ENCODE measurements at places on chromosomes 5 and 9.

GRCh38 chr5:139646111-139646510 lies 2.0 kb upstream of the CXXC5 start:
- DNase-seq = no peak

DNA sequence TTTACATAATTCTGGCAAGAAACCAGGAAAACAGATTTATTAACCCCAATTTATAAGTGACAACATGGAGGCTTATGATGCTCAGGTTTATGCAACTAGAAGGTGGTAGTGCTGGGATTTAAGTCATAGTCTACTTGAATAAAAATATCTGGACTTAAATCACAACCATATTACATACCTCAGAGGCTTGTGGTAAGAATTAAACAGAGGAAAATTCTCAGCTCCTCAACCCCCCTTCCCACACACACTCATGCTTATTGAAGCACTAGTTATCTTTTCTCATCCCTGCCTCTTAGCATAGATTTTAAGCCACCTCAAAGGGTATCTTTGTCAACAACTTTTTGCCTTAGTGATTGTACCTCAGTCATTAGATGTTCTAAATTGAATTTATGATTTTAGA lies 731.0 kb downstream of the PRELID2 start:
- no peak for DNase-seq

- no peak for DNase-seq
Measured at GRCh38 chr5:104612005-104612404, 1049.4 kb upstream of the NUDT12 start.

DNA sequence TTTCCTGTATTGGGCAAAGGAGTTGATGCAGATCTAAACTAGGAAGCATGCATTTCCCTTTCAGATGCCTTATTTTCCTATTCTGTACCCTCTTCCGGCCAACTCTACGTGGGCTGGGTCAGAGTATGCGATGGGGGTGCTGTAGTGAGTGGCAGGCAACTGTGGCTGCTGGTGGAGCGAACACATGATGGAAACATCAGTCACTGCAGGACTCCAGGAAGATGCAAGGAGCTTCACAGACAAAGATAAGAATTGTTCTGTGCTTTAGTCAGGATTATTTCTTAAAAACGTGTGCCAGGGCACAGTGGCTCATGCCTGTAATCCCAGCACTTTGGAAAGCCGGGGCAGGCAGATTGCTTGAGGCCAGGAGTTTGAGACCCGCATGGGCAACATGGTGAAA lies 75.1 kb downstream of the PSAT1 start:
- DNase-seq = no peak

- no peak for DNase-seq
Measured at GRCh38 chr5:36392186-36392585, 90.5 kb upstream of the RANBP3L start.

GRCh38 chr9:131737426-131737825 lies 2.5 kb downstream of the RAPGEF1 start:
- DNase-seq = no peak

GRCh38 chr9:76403352-76403751 lies 9.1 kb upstream of the RFK start:
- no peak for DNase-seq

GRCh38 chr5:179251276-179251969 lies 93.8 kb downstream of the ADAMTS2 start:
- no peak for DNase-seq

DNA sequence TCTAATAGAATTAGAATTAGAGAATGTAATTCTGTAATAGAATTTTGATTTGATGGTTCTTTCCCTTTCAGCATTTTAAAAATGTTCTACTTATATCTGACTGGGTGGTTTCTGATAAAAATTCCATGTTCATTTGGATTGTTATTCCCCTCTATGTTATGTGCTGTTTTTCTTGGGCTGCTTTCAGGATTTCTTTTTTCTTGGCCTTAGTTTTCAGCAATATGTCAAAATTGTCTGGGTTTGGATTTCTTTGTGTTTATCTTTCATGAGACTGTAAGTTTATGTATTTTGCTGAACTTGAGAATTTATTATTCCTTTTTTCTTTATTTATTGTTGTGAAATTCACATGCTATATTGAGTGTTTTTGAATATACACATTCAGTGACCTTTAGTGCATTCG lies 189.1 kb downstream of the RANBP17 start:
- DNase-seq = no peak

DNA sequence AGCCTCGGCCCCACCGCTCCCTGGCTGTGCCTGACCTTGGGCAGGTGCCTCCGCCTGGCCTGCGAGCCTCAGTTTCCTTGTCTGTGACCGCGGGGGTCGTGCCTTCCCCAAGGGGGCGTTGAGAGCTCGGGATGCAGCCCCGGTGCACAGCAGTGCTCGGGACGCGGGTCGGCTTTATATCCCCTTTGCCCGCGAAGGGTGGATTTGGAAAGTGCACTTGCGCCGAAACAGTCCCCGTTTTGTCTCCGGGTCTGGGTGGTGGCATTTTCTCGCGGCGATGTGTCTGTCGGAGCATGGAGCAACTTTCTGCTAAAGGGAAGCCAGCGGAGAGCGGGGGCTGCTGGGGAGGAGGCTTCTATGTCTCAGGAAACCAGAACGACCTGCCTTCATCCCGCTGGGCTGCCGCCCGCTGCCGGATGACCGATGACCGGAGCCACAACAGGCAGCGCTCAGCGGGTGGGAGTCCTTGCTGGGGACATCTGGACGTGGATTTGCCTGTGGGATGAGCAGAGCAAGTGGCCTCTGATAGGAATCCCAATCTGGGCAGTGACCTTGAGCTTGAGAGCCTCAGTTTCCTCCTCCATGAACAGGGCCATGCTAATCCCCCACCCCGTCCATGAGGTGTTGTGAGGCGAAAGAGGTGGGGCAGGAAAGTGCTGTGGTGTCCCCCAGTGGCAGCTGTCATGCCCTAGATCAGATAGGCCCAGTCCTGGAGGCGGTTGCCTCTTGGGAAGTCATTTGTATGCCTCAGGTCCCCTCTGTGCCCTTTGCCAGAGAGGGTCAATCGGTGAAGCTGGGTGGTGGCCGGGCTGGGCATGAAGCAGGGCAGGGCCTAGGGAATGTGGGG lies 651 bp downstream of the HRH2 start:
- peak; percentile 40 for DNase-seq

DNA sequence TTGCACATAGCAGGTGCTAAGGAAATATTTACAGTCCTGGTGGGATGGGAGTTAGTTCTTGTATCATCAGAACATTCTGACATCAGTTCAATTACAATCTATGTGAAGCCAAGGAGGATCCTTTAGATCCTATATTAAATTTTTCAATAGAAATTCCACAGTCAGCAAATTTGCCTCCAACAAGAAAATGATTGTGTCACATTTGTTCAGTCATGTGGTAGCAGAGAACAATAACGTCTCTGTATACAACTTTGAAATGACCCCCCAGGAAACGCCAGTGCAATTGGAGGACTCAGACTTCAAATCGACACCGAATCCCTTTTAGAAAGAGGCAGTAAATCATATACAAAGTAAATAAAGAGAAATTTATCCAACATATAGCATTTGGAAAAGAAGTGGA lies 392.1 kb downstream of the DTWD2 start:
- DNase-seq = no peak

DNA sequence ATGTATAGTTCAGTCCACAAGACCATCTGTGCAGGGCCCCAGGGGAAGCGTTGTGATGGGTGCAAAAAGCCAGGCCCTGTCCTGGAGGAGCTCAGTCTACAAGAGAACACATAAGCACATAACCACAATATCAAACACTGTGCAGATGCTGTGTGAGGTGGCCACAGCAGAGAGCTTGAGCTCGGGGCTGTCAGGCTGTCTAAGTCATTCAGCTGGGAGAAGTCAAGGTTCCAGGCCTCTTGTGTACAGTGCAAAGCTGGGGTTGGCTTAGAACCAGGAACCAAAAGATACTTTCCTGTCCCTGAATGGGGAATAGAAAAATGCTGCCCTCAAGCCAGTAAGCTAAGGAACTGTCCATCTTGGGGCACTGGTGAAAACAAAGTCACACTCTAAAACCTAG lies 75.0 kb downstream of the PRDM6 start:
- no peak for DNase-seq

- no peak for DNase-seq
Measured at GRCh38 chr5:80559244-80559643, 10.8 kb downstream of the ANKRD34B start.

DNA sequence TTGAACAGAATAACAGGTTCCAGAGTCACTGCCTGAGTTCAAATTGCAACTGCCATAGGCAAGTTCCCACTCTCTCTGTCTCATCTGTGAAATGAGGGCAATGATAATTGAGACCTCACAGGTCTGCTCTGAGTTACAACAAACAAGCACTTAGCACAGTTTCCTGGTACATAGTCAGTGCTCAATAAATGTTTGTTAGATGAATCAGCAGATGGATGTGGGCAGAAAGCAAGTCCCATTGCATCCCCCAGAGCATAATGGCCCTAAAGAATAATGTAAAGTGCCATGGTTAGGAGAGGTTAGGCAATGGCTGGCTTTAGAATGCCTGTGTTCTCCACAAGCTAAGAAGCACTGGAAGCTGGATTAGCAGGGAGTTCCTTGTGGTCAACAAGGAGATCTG lies 136.5 kb upstream of the LARP1 start:
- DNase-seq = no peak

GRCh38 chr9:22415941-22416691 lies 30.5 kb upstream of the DMRTA1 start:
- DNase-seq = no peak

DNA sequence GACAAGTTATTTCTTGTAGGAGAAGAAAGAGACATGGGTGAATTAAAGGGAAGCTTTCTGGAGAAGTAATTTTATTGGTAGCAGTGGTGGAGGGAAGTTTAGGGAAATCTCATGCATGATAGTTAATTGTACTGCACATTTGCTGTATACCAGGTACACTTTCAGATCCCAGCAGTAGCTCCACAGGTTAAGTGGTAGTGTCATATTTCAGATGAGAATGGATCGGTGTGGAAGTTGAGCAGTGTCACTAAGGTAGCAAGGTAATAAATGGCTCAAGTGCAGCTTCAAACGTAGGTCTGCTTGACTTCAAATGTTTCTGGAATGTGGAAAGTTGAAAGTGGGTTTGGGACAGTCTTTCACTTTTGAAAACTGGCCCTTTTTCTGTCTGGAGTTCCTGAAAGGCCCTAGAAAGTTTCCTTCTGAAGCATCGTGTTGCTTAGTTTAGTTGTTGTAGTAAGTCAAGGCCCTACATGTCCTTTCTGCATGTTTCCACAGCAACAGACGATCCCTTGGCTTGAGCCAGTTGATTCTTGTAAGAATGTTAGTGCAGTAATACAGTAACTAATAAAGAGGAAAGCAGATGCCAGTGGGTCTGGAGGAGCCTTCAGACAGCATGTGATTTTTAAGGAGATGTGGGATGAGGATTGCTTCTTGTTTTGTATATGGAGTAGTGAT lies 3.7 kb downstream of the CLTA start:
- DNase-seq = no peak

DNA sequence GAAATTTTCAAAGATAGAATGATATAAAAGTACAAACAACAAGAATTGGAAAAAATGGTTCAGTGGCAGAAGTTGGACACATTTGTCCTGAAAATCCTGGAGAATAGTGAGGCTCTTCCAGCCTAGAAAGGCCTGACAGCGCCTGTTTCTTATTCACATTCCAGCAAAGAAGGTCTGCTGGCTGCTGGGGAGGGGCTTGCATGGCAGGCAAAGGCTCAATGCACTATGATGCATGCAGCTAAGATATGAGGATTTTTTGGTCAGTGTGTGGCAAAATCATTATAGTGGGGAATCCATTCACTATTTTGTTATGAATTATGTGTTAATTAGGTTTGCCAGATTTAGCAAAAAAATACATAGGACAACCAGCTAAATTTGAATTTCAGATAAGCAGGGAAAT lies 243.9 kb upstream of the SLC30A5 start:
- DNase-seq = no peak

- no peak for DNase-seq
Measured at GRCh38 chr5:140293091-140293848, 9.6 kb downstream of the PFDN1 start.

GRCh38 chr5:78771260-78772205 lies 123.0 kb upstream of the LHFPL2 start:
- DNase-seq = no peak

DNA sequence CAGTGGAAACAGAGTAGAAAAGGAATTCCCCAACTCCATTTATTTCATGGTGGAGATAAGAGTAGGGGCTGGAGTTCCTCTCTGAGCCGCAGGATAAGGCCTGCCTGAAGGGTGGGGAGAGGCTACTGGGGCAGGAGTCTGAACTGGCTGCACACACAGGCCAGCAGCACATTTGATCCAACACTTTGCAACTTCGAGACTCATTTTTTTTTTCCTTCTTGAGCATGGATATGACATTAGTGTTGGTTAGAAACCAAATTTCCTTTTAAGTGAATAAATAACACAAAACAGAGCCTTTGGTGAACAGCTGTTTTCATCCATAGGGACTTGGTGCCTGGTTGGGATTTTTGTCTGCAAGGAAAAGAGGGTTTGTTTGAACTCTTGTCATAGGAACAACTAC lies 76.6 kb downstream of the RALGPS1 start:
- no peak for DNase-seq

DNA sequence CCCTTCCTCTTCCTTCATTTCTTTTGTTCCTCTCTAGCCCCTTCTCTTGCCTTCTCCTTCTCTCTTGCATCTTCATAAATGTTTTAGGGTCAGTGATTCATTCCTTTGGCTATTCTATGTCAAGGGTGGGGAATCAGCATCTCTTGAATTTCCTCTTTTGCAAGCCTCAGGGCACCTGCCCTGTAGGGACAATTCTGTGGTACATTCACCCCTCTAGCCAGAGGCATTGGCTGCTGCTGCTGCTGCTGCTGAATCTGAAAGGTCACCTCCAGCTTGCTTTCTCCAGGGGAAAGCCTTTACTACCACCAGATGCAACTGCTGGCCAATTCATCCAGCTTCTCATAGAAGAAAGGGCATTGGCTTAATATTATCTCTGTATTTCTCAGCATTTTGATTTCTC lies 87.3 kb downstream of the INSYN2B start:
- DNase-seq = no peak

DNA sequence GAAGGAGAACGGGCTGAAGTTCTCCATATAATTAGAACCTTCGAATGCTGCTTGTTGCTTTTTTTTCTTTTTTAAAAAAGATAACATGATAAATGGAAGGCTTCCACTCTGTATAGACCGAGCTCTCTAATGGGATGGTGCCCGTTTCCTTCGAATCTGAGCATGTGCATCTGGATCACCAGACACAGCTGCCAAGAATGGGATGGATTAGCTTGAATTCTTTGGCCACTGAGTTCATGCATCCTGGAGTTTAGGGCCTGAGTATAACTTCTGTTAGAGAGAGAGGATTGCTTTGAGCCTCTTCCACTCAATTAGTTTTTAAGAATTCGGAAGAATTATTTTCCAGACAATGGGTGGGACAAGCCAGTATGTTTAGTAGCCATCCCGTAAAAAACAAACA lies 93.7 kb upstream of the GDNF start:
- DNase-seq = no peak

DNA sequence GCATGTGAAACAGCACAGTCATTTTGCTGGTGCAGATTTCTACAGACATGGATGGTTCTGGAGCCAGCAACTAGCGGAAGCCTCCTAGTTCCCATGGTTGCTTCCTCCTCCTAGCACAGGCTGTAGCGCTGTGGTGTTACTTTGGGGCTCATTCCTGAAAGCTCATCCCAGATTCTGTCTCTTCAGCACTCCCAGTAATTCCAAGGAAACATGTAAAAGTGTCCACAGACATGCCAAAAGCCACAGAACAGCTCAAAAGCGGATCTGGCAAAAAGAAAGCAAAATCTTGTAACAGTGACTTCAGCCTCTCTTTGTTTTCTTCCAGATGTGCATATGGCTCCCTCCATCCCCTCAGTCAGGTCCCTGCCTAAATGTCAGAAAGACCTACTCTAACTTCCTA lies 144.1 kb downstream of the CEP120 start:
- DNase-seq = no peak

GRCh38 chr5:174420651-174421407 lies 303.6 kb upstream of the MSX2 start:
- DNase-seq = no peak

GRCh38 chr5:128156521-128156920 lies 73.0 kb downstream of the SLC12A2 start:
- no peak for DNase-seq

All from left cardiac atrium (tissue), 4 donors.